ENCODE measurements at places on chromosomes 1 and 21.

DNA sequence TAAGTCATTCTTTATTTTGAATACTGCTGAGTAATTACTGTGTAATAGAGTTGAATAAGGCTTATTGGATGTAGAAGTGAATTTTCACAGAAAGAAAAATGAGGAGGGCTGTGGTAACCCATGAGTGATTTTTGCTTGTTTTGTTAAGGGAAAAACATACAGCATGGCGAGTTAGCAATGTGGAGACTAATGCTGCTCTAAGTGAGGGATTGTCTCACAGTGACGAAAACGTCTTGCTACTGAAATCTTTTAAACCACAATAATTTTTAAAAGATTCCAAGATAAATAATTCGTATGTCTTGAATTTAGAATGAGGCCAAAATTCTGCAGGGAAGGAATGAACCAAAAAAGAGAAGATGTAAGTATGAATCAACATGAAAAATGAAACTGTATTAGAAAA, 16.2 kb upstream of the PLA2G4A start:
- DNase-seq = no peak

- no peak for DNase-seq
Measured at GRCh38 chr21:39632796-39633442, 20.2 kb downstream of the B3GALT5 start.

DNA sequence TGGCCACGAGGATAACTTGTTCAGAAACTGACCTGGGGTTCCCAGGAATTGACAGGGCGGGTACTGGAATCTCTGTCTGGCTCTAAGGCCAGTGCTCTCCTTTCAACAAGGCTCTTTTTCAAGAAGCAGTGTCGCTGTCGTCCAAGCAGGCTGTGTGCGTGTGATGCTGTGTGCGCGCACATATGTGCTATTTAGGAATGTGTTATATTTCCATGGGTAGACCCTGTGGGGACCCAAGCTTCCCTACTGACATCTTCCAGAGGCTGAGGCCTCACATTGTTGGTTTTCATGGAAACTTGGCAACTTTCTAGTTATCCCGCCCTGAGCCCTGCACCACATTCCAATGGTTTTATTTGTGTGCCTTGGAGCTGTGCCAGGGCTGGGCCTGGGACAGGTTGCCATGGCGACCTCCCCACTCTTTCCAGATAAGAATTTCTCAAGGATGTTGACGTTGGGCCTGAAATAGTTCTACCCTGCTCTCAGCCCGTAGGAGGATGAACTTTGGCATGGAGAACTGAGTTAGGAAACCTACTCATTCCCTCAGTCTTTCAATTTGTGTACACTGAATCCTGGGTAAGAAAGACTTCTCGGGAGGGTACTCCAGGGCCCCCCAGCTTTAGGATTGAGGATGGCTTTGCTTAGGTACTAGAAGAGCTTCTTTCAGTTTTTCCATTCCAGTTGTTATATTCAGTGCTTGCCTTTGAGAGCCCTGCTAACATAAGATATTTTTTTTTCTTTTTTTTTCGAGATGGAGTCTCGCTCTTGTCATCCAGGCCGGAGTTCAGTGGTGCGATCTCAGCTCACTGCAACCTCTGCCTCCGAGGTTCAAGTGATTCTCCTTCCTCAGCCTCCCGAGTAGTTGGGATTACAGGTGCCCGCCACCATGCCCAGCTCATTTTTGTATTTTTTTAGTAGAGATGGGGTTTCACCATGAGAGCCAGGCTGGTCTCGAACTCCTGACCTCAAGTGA, 38.8 kb upstream of the SRSF10 start:
- peak; percentile 98 for DNase-seq

- no peak for DNase-seq
Measured at GRCh38 chr1:15408890-15409387, 749 bp upstream of the EFHD2 start.

DNA sequence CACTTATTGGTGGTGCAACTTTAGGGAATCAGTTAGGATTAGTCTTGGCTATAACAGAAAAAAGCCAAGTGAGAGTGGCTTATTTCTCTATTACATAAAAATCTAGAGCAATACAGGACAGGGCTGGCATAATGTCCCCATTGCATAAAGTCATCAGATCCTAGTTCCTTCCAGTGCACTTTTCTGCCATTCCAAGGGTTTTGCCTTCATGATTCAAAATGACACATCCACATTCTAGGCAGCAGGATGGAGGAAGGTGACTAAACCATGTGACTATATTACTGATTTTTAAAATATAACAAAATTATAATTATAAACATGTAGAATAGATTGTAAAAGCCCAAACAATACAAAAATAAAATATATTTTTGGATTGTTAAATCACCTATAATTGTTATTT, 18.8 kb downstream of the JUN start:
- DNase-seq = no peak

GRCh38 chr1:68103011-68103545, 52.7 kb upstream of the DIRAS3 start:
- DNase-seq = no peak

GRCh38 chr1:47568763-47569162, 130.9 kb downstream of the FOXD2 start:
- DNase-seq = no peak

DNA sequence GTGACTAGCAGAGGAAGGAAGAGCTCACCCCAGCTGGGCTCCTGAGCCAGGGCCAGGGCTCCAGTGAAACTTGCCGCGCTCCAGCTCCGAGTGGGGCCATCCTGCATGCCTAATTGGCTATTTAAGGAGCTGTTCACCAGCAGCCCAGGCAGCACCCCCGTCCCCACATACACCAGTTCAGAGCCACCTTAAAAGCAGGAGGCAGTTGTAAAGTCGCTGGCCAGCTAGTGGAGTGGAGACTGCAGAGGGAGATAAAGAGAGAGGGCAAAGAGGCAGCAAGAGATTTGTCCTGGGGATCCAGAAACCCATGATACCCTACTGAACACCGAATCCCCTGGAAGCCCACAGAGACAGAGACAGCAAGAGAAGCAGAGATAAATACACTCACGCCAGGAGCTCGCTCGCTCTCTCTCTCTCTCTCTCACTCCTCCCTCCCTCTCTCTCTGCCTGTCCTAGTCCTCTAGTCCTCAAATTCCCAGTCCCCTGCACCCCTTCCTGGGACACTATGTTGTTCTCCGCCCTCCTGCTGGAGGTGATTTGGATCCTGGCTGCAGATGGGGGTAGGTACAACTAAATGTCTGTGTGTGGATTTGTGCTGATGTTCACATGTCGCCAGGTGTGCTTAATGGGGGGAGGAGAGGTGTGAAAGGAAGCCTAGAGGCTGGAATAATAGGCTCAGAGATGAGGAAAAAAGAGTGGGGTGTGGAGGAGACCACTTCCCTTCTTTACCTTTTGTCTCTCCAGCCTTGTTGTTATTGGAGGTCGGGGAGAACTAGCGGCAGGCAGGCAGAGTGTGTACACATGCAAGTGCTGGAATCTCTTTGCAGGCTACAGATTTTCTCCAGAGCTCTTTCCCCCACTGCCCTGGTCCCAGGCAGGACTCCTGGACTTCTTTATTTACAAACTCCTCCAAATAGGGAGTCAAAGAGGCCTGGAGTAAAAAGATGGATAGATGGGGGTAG, at the start of gene CA14:
Gene CA14 (plus strand): TSS at position 151 of the 962 bp plus-strand sequence. CDS start 355 bp downstream, at position 506.
- no peak for DNase-seq

DNA sequence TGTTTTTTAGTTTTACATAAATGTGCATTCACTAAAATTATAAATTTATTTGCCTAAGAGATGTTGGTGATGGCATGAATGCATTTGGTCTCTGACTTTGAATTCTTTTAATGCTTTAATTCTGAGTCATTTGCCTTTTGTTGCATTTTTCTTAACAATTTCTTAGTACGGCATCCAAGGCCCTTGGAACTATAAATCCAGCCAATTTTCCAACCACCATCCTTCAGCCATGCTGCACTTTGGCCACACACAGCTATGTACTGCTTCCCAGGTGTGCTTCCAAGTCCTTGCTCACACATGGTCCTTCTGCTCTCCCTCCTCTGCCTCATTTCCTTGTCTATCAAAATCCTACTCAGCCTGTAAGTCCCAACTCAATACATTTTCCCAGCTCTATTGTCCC, 161.0 kb downstream of the DHRS3 start:
- DNase-seq = no peak

Data from thoracic aorta (tissue), 2 donors.